T-cell (primary cell): ENCODE measurements at places on chromosomes 16 and 17.

DNA sequence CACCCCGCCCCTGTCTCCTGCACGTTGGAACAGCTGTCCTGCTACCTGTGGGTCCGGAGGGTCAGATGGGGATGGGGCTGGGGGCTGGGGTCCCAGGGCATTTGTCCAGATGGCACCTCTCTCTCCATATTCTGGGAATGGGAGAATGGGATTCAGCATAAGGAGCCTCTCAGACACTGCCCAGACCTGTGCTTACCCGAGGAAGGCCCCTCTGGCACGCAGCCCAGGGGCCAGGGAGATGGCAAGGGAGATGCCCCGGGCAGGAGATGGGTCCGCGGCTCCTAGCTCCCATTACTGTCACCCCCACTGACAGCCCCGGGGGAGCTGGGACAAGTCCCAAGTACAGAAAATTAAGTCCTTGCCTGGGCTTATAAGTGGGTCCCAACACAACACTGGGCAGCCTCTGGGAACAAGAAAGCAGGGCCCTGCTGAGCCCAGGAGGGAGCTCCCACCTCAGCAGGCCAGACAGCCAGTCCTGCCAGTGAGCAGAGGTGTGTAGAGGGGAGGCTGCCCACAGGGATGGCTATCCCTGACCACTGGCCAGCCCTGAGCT, 1.8 kb downstream of the VASN start:
- DNase-seq = no peak

GRCh38 chr17:17564896-17565295, 26.6 kb downstream of the PEMT start:
- DNase-seq = no peak

GRCh38 chr16:78163772-78164670, 64.6 kb downstream of the WWOX start:
- no peak for DNase-seq

DNA sequence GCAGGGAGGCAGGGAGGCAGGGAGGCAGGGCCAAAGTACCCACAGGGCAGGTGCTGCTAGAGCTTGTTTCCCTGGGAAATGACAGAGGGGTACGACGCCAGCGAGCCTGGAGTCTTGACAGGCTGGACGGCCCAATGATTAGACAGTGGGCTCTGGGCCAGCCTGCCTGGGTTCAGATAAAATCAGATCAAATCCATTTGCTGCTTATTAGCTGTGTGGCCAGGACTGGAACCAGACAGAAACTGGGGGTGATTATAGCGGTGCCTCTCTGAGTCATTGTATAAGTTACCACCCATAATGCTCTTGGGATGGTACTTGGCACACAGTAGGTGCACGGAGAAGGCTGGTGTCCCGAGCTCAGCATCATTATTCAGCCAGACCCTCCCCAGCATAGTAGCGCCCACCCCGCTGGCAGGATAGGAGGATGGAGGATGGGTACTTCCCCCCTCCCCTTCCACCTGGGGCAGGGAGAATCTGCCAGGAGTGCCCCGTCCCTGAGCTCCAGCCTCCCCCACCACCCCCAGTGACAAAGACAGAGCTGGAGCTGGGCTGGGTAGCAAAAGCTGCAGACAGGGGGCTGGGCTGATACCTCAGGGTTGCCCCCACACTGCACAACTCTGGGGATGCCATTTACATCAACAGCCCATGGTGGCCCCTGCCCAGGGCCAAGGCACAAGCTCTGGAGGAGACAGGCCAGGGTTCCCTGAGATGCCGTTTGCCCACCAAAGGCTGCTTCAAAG, 77.6 kb upstream of the TNRC6C start:
- DNase-seq = no peak

GRCh38 chr17:55081559-55081958, 113.0 kb downstream of the STXBP4 start:
- DNase-seq = no peak

DNA sequence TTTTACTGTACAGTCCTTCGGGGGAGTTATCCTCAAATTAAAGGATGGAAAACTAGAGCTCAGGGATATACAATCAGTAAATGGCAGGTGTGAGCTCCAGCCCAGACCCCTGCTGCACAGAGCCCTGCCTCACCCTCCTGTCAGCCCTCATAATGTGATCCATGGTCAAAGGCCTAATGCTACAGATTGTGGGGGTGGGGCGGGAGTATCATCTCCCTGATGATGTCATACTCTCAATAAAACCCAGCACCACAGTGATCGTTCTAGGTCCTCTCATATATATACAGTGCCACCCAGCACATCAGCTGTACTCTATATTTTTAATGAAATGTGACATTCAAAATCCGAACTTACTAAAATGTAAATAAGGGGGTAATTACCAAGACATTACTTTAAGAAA, 61.5 kb downstream of the SLC39A11 start:
- DNase-seq = no peak

DNA sequence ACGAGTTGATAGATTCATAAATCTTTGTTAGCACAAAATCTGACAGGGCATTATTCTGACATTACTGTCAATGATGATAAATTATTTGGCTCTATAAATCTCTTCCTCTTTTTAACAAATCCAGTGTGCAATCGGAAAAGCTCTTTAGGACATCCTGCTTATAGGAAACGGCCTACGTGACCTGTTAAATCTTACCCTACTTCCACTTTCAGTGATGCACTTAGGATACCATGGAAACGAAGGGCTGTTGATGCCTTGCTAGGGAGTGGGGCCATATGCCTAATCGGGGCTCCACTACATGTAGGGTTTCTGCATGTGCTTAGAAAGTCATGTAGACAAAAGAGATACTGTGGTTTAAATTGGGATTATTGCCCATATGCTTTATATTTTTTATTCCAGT, 27.2 kb downstream of the ZNF594 start:
- no peak for DNase-seq
